Activated T-cell treated with anti-CD3 and anti-CD28 coated beads, Interleukin-2, amount 50 U/mL, for 48 hours (primary cell): ENCODE measurements at places on chromosomes 3 and 15.

- no peak for DNase-seq
These were observed 2.0 kb upstream of the GANC start for GRCh38 chr15:42270996-42271395.

- DNase-seq = no peak
These were observed 232.6 kb downstream of the GAP43 start for GRCh38 chr3:115855911-115856310.

GRCh38 chr3:87199628-87200027 is 27.5 kb upstream of the CHMP2B start:
- no peak for DNase-seq

DNA sequence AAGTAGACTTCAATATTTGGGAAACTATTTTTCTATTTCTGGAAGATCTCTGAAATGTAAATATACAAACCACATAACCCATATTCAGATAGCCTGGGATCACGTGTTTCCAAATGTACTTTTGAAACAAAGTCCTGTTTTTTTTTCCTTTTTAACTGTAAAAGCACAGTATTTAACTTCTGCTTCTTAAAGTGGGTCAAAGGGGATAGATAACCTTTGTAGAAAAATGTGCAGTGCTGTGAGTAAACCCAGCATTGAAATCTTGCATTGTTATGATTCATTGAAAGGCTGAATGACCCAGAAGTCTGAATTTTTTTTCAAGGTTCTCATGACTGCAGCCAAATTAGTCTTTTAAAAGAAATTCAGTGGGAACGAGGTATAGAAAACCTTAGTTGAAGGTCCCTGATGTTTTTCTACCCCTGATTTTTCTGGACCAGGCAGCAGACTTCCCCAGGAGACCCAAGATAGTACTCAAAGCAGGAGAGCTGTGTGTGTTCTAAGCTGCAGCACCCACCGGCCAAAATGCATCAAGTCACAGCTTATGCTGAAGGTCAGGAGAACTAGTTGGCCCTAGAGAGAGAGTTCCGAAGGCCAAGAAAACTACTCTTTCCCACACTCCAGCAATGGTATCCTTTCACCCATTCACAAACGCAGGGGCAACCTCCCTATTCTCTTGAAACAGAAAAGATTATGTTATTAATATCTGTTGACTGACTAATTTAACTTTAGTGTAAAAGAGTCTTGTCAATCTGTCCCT is 43.6 kb upstream of the APH1B start:
- DNase-seq = no peak

GRCh38 chr3:124588794-124589193 is 141.5 kb upstream of the UMPS start:
- no peak for DNase-seq

GRCh38 chr3:41598402-41599126 is 363.3 kb downstream of the ULK4 start:
- DNase-seq = no peak

GRCh38 chr3:83567935-83568334 is 1390.9 kb upstream of the CADM2 start:
- DNase-seq = no peak

GRCh38 chr3:32403663-32404062 is 12.0 kb downstream of the CMTM7 start:
- no peak for DNase-seq

DNA sequence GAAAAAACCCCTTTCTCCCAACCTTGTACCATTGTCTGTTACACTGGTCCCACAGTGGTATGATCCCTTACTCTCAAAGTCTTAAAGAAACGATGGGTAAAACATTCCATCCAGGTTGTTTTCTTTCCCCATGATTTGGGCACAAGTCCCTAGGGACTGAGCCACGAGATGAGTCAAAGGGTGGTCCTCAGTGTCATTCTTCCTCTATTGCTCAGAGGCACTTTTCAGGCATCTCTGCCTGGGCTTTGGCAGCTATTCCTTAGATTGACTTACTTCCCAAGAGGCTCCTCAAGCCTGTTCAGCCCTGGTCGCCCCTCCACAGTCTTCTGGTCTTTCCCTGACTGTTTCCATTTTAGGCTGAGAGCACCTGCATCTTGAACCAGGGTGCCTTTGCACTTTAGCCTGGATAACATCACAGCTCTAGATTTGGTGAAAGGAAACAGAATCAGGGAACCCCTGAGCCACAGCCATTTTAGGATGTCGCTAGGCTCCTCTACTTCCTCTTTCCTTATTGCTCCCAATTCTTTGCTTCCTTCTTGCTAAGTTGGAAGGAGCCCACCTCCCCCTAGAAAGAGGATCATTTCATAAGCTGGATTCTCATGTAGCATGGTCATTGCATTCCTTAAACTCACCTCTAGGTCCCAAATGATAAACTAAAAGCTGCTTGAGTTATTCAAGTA is 131.0 kb upstream of the TPRG1 start:
- no peak for DNase-seq

DNA sequence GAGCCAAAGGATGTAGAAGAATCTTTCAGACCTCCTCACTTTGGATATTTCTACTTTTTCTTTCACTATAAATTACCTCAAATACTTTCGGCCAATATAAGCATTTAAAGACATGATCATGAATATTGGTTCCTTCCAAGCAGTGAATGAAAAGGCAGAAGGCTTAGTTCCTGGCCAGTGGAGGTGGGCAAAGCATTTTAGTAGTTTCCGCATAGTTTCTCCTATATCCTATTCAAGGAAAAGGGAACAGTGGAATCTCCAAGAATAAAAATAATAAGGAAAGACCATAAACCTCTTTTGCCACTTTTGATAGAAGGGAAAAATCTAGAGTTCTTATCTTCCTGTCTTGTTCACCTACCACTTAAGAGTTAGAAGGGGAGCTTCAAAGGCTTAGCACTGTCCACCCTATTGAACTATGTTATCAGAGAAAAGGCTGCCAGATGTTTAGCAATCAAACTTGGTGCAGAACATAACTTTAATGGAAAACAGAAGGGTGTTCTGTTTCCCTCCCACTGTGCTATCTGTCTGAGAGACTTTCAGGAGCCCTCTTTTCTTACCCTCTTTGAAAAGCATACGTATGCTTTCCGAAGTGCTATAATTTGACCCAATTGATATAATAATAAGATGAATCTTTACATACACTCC is 155.6 kb upstream of the DPH6 start:
- no peak for DNase-seq

- DNase-seq = no peak
These were observed 344.7 kb downstream of the CHL1 start for GRCh38 chr3:541062-541801.

DNA sequence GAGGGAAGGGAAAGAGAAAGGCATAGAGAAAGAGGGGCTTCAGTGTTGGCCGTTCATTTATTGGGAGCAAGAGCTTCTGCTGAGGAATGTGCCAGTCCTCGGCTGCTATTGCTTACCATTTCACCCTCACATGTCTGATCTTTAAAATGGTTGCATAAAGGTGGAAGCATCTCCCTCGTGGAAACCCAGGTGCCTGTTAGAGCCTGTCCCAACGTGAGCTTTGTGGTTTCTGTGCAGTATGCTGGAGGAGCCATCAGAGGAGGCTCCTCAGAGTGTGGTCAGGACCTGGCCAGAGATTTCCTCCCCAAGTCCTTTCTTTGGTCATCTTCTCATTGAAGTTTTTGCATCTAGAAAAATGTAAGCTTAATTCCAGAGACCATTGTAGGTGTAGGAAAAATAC is 34.4 kb downstream of the PSMD6 start:
- no peak for DNase-seq

DNA sequence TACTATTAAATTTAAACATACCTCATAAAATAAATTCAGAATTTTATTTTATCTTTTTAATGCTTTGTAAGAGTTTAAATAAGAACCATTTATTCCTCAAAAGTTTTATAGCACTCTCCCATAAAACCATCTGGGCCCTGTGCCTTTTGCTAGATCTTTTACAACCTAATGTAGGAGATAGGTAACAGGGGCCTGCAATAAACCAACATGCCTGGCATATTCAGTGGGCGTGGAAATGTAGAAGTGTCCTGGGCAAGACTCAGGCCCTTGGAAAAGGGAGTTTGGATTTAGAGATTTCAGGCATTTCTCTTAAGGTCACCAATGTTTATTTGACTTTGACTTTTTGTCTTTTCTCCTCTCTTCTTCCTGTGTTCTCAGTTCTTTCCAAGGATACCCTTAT is 46.4 kb downstream of the POMGNT2 start:
- no peak for DNase-seq

DNA sequence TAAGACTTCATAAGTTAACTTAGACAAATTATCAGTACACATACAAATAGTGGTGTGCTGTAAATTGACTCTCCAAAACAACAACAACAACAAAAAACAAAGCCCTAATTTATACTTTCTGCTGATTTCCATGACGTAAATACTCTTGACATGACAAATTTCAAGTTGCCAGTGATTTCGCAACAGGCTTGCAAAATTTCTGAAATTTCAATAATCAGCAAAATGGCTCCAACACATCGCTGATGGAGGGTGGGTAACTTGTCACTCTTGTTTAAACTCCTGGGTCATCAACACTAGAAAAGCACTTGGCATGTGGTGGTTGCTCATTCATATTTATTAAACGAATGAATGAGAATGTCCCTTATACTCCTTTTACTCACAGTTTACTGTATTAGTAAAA is 205.2 kb upstream of the SATB1 start:
- no peak for DNase-seq

GRCh38 chr15:40787991-40788390 is 18.2 kb downstream of the C15orf62 start:
- no peak for DNase-seq

- DNase-seq = no peak
These were observed 35.9 kb upstream of the GOLGA6L9 start for GRCh38 chr15:82393671-82394070.

DNA sequence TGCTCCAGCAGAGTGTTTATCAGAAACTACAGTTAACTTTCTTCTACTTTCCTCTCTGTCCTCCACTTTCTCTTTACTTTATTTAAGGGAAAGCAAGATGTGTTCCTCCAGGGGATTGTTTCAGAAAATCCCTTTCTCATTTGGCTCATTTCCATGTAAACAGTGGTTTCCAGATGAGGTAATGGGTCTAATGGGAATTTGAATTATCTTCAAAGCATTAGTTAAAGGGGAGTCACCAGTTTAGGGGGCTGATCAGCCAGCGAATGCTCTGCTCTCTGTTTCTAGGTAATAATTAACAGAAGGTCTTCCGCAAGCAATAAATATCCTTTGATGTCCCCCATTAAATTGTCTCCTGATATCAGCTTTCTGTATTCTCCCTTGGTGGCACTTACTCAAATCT is 30.4 kb upstream of the ZNF639 start:
- no peak for DNase-seq

GRCh38 chr15:59622289-59622688 is 10.7 kb downstream of the GCNT3 start:
- peak; percentile 71 for DNase-seq

DNA sequence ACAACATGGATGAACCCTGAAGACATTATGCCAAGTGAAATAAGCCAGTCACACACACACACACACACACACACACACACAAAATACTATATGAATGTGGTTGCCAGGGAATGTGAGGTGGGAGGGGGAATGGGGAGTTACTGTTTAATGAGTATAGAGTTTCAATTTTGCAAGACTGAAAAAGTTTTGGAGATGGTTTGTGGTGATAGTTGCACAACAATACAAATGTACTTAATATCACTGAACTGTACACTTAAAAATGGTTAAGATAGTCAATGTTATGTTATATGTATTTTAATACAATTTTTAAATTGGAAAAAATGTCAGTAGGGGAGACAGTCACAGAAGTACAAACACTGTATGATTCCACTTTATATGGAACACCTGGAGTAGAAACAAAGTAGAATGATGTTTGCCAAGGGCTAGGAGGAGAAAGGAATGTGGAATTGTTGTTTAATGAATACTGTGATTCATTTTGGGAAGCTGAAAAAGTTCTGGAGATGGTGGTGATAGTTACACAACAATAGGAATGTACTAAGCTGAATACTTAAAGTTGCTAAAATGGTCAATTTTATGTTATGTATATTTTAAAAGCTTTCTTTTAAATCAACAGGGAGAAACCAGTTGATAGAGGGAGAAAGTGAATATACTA is 76.6 kb downstream of the RPL39L start:
- no peak for DNase-seq

- DNase-seq = no peak
These were observed 1.2 kb downstream of the STARD5 start for GRCh38 chr15:81322676-81323253.

DNA sequence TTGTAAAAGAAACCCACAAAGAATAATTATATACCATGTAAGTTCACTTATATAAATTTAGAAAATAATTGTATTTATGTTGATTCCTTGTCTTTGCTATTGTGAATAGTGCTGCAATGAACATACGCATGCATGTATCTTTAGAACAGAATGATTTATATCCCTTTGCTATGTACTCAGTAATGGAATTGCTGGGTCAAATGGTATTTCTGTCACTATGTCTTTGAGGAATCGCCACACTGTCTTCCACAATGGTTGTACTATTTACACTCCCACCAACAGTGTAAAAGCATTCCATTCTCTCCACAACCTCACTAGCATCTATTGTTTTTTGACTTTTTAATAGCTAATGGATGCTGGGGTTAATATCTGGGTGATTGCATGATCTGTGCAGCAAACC is 149.4 kb upstream of the CNTN3 start:
- no peak for DNase-seq

DNA sequence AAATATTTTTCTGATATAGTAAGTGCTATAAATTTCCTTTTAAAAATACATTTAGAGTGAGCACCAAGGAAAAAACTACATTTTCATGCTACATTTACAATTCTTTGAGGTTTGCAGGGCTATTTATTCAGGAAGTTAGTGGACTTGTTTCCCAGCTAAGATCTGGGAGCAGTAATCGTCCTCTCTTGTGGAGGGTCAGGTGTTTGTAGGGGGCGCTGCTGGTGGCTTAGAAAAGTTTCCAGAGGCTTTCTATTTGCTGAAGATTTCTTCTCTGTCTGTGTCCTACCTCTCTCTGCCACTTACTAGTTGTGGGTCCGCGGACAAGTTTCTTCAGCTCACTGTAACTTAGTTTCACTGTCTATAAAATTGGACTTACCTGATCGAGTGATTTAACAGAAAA is 163.9 kb downstream of the PEX5L start:
- no peak for DNase-seq

DNA sequence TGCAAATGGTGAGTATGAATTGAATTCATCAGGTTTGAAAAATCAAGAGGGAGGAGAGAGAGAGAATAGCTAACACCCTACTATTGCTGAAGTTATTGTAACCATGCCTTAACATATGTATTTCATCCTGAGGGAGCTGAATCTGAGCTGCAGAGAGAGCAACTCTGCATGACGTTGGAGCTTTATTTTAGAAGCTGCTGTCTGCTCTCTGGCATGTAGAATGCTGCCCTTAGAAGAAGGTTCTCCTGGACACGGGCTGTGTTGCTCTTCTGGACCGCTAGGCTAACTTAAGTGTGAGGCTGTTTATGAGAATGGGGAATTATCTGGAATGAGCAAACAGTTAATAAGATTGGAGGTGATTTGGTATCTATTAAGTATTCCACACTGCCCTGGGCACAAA is 814.6 kb downstream of the AGBL1 start:
- DNase-seq = no peak

DNA sequence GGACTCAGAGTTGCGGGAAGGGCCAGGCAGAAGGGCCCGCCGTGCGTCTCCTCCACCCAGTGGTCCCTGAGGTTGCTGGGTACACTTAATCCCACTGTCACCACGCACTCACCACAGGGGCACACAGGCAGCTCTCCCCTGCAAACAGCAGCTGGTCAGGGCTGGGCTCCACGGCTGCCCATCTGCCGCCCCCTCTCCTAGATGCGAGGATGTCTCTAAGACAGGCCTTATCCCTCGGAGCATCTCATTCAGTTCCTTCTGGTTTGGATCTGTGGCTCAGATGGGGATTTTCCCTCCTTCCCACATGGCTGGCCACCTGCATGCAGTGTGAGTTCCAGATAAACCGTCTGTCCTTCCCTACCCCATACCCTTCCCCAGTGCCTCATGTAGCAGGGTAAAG is 26.3 kb downstream of the MRPS11 start:
- no peak for DNase-seq

- DNase-seq = no peak
These were observed 59.3 kb upstream of the RAD18 start for GRCh38 chr3:9022305-9023225.
